NCI-H510A (cell line): ENCODE measurements at places on chromosomes 6 and 20.

DNA sequence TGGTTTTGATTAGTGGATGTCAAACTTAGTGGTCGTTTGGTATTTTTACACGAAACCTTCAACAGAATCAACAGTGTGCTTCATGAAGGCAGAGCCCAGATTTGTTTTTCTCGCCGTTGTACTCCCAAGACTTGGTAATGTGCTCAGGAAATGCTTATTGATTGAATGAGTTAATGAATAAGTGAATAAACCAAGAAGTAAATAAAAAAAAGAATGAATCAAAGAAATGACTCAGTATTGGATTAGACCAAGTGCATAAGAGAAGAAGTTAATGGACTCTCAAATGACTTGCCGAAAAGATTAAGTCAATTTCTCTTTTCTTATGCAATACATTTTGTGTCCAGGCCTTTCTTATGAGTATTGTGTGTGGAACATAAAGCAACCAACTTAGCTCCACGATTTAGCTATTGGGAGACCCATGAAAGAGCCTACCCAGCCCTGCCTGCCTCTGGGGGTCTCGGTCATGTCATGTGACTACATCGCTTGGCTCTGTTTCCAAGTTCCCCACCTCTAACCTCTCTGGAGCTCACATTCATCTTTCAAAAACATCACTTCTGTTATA lies 10.6 kb upstream of the FUCA2 start:
- DNase-seq, result no peak

DNA sequence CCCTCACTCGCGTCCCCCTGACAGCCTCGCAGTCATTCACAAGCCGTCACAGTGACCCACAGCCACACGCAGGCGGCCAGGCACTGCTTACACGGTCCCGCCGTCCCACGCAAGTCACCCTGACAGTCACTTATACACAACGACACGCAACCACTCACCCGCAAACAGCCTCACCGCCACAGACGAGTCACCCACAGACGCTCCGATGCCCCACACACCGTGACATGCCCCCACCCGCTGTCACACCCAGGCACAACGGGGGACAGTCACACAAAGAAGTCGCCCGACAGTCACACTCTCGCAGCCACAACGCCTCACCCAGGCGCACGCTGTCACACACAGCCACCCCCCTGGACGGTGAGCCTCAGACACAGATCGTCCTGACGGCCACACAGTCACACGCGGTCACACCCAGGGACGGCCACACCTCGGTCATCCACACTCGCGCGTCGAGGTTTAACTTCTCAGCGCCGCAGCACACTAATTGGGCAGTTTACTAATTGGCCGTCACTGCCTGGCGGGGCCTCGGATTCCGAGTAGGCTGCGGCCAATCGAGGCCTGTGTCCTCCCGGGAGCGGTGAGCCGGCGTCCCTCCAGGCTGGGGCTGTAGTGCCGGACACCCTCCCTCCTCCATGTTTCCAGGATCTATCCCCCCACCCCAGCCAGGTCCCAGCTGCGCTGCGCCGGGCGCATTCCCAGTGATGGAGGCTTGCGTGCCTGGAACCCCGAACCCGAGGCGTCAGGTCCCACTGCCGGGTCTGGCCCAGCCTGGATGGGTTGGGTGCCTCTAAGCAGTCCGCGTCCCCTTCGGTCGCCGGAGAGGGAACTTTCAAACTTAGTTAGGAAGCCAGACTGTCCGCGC lies 790 bp downstream of the TOX2 start:
- DNase-seq, result no peak

- no peak for DNase-seq
Measured at GRCh38 chr20:23117738-23118137, 31.6 kb upstream of the CD93 start.

- no peak for DNase-seq
Measured at GRCh38 chr6:125123468-125124048, 30.0 kb upstream of the TPD52L1 start.

- no peak for DNase-seq
Measured at GRCh38 chr6:34240329-34241248, 3.9 kb downstream of the HMGA1 start.

GRCh38 chr6:74551896-74552295 lies 654.0 kb downstream of the COL12A1 start:
- DNase-seq, result no peak

- DNase-seq, result no peak
Measured at GRCh38 chr20:48920527-48921167, 864 bp upstream of the ARFGEF2 start.

- DNase-seq, result no peak
Measured at GRCh38 chr6:1519597-1519996, 90.1 kb upstream of the FOXC1 start.

- no peak for DNase-seq
Measured at GRCh38 chr20:35947489-35947888, 6.8 kb downstream of the SCAND1 start.

DNA sequence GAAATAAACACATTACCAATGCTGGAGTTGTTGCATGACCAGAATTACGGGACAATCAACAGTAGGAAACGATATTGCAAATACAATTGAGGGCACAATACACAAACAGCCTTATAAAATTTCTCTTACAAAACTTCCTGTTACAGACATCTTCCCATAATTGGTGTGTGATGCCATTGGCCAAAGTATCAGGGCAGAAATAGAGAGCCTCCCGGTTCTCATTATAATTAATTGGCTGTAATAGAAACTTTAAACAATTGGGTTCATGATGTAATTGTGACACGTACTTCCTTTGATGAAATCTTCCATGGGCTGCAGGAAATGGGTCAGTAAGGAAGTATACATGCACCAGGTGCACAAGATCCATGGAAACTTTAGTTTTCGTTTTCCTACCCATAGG lies 40.3 kb upstream of the RALGAPA2 start:
- DNase-seq, result no peak

DNA sequence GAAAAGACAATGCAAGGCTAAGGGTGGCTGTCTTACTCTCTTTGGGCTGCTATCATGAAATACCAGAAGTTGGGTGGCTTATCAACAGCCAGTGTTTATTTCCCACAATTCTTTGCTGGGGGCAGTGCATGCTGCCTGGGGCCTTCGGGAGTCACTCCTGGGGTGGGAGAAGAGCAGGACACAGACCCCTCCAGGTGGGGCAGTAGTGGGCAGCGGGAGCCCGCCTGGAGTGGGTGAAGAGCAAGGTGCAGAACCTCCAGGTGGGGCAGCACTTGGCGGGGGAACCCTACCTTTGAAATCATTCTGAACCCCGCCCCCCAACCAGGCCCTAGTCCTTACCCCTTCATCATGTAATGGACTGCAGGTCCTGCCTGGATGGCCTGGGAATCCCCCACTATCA lies 69.6 kb upstream of the THBS2 start:
- no peak for DNase-seq

- no peak for DNase-seq
Measured at GRCh38 chr6:138914701-138915100, 73.4 kb downstream of the REPS1 start.

GRCh38 chr6:10962673-10963072 lies 75.8 kb downstream of the SYCP2L start:
- DNase-seq, result no peak

GRCh38 chr6:36938536-36938935 lies 16.0 kb upstream of the PI16 start:
- DNase-seq, result no peak

GRCh38 chr6:3872370-3872854 lies 23.2 kb downstream of the FAM50B start:
- DNase-seq, result no peak

- peak; percentile 97 for DNase-seq
Measured at GRCh38 chr6:33950891-33951889, 147.4 kb upstream of the MLN start.

DNA sequence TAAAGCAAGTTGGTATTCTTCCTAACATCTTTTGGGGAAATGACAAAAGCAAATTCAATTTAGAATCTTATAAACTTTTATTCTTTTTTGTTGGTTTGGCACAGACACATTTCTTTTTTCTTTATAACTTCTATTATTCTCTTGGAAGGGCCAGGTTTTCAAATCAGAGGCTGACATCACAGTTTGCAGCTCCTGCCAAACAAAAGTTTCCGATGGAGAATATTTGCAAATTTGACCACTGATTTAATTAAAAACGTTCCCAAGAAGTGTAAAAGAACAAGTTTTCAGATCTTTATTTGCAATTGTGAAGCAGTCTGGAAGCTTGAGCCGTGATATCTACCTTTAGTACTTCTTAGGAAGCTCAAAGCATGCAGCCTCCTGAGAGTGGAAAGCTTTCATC lies 53.8 kb upstream of the CD83 start:
- no peak for DNase-seq

- DNase-seq, result no peak
Measured at GRCh38 chr6:39792540-39793450, 619 bp downstream of the DAAM2 start.

DNA sequence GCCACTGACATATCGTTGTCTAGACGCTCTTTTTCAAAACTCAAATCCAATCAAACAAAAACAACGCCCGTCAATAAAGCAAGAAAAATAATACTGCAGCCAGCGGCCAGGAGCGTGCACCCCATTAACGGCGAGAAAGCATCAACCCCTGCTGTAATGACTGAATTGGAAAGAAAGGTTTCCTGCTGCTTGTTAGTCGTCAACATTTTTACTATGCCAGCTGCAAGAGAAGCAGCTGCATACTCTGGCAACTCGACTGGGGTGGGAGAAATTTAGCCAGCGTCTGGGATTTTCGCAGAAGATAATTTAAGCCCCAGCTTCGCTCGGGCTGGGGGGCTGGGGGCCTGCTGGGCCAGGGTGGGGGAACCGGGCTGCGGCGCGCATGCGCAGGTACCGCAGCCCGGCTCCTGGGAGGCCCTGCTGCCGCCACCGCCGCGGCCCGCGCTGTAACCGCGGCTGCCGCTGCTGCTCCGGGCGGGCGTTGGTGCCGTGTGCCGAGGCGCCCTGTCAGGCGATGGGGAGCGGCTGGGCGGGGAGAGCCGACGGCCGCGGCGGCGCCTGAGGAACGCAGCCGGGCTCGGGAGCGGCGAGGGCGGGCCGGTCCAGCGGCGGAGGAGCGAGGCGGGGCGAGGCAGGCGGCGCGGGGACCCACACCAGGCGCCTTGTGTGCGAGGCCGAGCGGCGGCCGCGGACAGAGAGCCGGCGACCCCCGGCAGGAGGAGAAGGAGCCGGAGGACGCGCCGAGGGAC lies 732 bp upstream of the STXBP5 start:
- DNase-seq, result peak; percentile 31

DNA sequence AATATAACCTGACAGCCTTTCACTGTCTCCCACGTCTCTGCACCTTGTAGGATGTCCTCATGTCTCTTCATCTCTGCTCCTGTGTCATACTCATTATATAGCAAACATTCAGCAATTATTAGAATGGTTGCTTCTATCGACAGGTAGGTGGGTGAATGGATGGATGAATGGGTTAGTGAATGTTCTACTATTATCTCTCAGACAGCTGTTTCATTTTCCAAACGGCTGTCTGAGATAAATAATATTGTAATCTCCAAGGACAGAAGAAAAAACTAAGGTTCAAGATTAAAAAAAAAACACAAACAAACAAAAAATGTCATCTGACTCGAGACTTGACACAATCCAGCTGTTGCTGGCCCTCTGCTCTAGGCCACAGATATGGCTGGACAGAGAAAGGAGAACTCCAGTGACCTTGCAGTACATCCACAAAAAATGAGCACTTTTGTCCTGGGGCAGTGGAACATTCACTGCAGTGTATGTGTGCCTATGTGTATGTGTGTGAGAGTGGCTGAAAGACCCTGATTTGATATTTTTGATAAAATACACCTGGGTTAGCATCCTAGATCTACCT lies 2.1 kb downstream of the HNF4A start:
- no peak for DNase-seq

DNA sequence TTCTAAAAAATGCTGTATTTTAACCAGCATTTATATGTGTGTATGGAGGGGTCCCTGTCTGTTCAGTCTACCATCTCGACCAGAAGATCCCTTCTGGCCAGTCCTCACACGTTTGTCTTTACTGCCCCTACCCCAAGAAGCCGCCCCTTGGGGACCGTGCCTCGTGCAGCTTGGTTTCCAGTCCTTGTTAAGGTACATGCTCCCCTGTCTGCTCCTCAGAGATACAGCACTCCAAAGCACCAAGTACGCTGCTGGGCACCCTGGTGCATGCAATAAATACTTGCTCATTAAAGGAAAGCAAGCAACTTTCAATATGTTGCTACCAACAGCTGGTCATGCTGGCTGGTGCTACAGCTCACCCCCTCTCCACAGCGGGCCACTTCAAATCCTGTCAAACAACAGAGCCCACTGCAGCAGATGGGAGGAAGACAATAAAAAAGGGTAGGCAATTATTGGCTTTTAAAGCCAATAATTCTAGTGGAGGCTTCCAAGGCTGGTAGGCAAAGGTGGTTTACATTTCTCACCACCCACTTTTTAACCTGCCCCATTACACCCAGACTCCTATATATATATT lies 61.6 kb downstream of the PSMG4 start:
- no peak for DNase-seq

DNA sequence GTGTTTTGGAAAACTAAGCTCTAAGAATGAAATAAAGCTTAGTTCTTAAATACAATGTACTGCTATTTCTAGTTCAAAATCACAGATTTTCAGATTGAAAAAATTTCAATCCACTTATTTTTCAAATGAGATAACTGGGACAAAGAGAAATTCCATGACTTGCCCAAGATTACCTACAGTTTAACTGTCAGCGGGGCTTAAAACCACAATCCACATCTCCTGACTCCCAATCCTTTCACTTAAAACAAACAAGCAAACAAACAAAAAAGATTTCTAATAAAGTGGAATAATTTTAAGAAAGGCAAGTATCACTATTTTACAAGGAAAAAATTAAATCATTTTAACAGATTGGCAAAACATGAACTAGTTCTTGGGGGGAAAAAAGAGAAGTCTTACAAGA lies 4.2 kb downstream of the PHIP start:
- no peak for DNase-seq

DNA sequence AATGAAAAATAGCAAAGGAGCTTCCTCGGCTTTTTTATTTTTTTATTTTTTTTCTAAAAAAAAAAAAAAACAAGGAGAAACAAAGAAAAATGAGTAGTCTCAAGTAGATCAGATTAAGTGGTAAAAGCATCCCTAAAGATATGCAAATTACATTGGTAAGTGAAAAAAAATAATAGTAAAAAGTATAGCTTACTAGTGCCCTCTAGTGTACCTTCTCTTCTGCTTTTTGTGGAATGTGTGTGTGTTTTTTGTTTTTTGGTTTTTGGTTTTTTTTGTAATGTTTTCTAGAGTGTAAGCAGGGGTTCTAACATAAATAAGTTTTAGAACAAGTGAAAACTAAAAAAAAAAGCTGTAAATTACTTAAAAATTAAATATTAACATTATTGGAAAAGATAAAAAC lies 1062.0 kb downstream of the HACE1 start:
- no peak for DNase-seq

DNA sequence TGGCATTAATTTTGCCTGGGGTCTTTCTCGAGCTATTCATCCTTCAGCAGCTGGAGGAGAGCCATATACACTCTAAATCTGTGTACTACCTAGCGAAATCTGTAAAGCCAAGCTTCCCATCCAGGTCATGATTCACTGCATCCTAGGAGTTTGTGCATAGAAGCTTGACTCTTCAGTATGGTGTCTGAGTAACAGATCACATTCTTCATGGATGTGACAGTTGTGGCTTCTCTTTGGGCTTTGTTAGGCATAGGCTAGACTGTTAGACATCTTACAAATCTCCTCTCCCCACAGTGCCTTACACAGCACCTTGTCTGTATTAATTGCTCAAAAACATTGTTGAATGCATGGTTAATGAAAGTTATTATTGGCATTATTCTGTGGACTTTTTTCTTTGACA lies 177.0 kb downstream of the EYA4 start:
- DNase-seq, result no peak
